ENCODE measurements at places on chromosomes 4 and X.

DNA sequence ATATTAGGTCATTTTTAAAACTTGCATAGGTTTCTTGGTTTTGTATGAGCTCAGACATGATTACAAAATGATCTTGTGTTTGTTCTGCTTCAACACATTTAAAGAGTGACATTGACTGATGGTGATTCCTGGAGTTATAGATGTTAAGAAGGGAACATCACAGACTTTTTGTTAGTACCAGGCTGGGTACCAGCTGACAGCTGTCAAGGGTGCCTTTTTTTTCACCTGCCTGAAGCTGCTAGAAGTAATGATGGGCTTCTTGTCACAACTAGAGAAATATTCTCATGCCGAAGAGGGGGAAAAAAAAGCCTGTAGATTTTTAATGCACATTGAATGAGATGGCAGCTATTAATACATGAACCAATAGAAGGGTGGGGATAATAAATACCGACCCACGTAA, 226.6 kb upstream of the TRAM1L1 start:
- DNase-seq: no peak

DNA sequence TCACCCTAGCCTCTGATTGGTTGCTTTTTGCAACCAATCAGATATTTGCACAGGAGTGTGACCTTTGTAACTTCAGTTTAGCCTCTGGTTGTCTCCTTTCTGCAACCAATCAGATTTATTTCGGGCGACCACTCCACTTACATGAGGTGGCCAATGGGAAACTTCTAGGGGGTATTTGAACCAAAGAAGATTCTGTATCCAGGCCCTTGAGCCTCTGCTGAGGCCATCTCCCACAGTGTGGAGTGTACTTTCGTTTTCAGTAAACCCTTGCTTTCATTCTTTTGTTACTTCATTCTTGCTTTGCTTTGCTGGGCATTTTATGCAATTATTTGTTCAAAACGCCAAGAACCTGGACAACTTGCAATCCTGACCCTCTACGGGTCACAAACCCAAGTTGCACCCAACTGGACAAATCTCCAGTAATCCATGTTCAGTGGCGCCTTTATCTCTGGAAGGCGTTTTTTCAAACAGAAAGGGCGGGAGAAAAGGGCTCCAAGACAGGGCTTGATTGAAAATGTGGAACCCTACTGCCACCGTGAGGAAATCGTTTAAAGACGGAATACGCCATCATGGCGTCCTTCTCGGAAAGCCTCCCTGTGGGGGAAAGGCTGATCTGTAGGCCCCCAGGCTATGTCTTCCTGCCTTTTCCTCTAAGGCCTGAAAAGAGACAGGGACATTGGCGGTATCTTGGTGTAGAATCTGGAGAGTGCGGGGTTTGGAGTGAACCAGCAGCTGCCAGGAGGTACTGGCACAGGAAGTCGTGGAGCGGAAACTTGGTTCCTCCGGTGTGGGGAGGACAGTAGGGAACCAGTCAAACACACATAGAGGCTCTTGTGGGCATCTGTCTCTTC, 184.6 kb downstream of the OR13H1 start:
- DNase-seq: no peak

DNA sequence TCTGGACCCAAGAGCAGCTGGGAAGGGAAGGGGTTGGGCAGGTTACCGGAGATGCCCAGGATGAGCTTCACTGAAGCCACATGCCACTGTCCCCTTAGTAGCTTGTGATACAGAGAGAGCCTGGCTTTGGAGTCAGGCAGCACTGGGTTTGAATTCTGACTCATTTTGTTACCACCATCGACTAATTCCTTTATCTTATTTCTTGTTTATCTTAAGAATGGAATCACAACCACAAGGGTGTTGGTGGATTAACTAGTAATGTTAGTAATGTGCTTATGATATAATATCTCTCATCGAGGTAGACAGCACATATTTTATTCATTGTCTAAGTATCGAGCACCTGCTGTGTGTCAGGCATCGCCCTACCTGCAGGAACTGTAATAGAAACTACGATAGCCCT, 17.7 kb upstream of the STX18 start:
- DNase-seq: no peak

DNA sequence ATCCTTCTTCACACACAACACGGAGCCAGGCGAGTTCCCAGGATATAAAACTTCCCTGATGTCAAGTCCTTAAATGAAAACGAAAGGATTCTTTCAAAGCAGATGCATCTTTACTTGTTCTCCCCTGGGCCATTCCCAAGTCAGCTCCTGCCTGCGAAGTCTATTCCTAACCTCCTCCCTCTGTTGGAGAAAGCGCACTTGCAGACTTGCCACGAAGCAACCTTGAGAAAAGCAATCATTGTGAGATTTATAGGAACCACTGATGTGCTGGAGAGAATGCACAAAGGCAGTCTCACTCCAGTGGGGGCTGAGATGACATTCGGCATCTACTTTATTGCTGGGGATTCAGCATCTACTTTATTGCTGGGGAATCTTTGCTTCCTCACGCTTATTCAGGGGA, 155.7 kb downstream of the NSUN7 start:
- DNase-seq: no peak

GRCh38 chrX:10833299-10834169, 213.1 kb upstream of the MID1 start:
- DNase-seq: no peak

DNA sequence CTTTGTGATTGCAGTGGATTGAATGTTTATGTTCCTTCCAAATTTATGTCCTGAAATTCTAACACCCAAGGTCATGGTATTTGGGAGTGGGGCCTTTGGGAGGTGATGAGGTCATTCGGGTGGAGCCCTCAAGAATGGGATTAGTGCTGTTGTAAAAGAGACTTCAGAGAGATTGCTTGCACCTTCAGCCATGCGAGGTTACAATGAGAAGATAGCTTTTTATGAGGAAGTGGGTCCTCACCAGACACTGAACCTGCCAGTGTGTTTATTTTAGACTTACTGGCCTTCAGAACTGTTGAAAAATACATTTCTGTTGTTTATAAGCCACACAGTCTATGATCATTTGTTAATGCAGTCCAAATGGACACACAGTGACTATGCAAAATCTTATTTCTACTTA, 161.0 kb upstream of the GPRIN3 start:
- DNase-seq: no peak

- no peak for DNase-seq
Observed at GRCh38 chrX:28016823-28017222, 35.6 kb upstream of the DCAF8L1 start.
